ENCODE measurements at places on chromosomes 4 and X. TPM values are rescaled to one million over a fixed set of nuclear protein-coding genes. Genes with fewer than 3 reads are reported as not detected.

- no peaks in the 10 kb centered on the region for H3K36me3 ChIP-seq
- DNase-seq: no peak
- no peak overlapping the region for H3K4me3 ChIP-seq
- H3K27ac ChIP-seq: no peak overlapping the region
- peaks cover 2% of the 10 kb centered on the region for H3K27me3 ChIP-seq
These were observed 153.4 kb downstream of the PPARGC1A start for GRCh38 chr4:23736466-23736865.

- H3K4me3 ChIP-seq: no peak overlapping the region
- no peak overlapping the region for H3K27ac ChIP-seq
- no peaks in the 10 kb centered on the region for H3K36me3 ChIP-seq
- DNase-seq: no peak
- H3K4me1 ChIP-seq: peaks cover 8% of the 10 kb centered on the region
- no peaks in the 10 kb centered on the region for H3K27me3 ChIP-seq
These were observed 246.9 kb upstream of the PCDH7 start for GRCh38 chr4:30473225-30473624.

DNA sequence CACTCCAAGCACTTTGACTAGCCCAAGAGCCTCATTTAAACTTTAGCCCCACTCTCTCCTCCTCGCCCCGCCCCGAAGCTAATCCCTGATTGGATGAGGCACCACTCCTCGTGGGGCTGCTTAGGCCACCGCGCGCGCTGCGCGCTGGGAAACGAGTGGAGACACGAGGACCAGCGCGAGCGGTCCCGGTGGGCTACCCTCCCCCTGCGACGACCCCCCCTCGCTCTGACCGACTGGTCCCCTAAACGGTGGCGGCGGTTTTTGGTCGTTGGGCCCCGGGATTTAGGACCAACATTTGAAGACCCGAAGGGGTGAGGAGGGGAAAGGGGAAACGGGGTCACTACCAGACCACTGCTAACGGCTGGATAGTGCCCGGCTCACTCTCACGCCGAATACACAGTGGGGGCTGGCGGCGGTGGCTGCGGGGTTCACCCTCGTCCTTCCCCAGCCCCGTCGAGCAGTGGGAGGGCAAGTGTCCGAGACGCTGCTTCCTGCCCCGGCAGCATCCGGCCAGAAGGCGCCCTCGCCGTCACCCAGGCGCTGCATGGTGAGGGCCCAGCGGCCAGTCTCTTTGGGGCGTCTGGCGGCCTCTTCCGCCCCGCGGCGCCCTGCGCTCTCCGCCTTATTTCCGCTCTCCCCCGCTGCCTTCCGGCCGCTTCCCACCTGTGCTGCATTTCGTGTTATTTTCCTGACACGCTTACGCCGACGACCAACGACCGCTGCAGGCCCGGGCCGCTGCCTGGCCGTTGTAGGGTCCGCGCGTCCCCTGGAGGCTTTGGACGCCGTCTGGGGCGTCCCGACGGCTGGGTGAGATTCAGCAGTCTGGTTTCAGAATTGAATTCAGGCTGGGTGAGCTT, at the start of gene RBM46:
Gene RBM46, plus strand, starts transcription at position 147 of the 857 bp plus-strand sequence. CDS start 15,481 bp downstream, outside the sequence.
- no peak within 1 kb of the TSS for H3K4me3 ChIP-seq
- DNase-seq: no peak
- H3K4me1 ChIP-seq: no peaks in the 10 kb centered on the region
- H3K27me3 ChIP-seq: peaks cover 25% of the 10 kb centered on the region

GRCh38 chrX:35680940-35681346, 117.2 kb upstream of the MAGEB16 start:
- no peak overlapping the region for H3K27ac ChIP-seq
- no peak overlapping the region for H3K4me3 ChIP-seq
- H3K36me3 ChIP-seq: no peaks in the 10 kb centered on the region
- DNase-seq: no peak

GRCh38 chrX:71292669-71293365, 8.7 kb upstream of the ITGB1BP2 start:
- H3K4me3 ChIP-seq: no peak overlapping the region
- H3K27me3 ChIP-seq: no peaks in the 10 kb centered on the region
- DNase-seq: no peak
- H3K27ac ChIP-seq: peak overlapping the region; percentile 78
- peaks cover 30% of the 10 kb centered on the region for H3K36me3 ChIP-seq

GRCh38 chrX:19863212-19863856, 24.1 kb downstream of the SH3KBP1 start:
- no peak for DNase-seq
- H3K4me1 ChIP-seq: peaks cover 53% of the 10 kb centered on the region
- H3K36me3 ChIP-seq: no peaks in the 10 kb centered on the region
- H3K4me3 ChIP-seq: no peak overlapping the region

DNA sequence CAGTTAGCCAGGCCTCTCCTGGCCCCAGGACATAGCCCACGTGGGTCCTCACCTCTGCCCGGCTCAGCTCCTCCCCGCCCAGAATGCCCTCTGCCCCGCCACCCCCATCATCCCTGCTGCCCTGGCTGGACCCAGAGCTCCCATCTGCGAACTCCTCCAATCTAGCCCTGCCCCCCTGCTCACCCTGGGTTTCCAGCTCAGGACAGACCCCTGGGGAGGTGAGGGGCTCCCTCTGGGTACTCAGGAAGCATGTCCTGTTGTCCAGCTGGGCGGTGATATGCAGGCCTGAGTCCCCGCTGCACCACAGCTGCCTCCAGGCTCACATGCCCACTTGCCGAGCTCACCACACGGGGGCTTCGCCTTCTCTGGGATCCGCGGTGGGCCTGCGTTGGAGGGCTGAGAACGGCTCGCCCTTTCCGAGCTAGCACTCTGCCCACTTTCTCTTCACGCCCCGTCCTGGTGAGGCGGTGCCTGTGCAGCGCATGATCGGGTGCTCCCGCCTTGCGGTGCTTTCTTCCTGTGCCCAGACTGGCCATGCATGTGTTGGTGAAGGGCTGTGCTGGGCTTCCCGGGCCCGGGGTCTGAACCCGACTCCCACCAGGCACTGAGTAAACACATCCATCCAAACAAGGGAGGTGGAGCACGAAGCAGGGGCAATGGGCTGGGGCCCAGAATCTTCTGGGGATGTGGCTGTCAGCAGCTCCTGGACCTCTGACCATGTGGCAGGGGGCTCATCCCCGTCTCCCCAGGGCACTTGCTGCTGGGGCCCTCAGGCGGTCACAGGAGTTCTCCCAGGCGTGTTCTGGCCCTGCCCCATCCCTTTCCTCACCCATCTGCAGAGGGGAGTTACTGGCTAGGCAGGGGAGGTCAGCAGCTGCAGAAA, 74.3 kb downstream of the RGS12 start:
- DNase-seq: no peak
- no peaks in the 10 kb centered on the region for H3K27me3 ChIP-seq
- H3K4me3 ChIP-seq: no peak overlapping the region
- peaks cover 32% of the 10 kb centered on the region for H3K4me1 ChIP-seq
- no peaks in the 10 kb centered on the region for H3K36me3 ChIP-seq
- no peak overlapping the region for H3K27ac ChIP-seq

- no peak for DNase-seq
- no peak overlapping the region for H3K27ac ChIP-seq
- no peak overlapping the region for H3K4me3 ChIP-seq
- no peaks in the 10 kb centered on the region for H3K4me1 ChIP-seq
- H3K27me3 ChIP-seq: peaks cover 3% of the 10 kb centered on the region
These were observed 180.1 kb downstream of the DHX15 start for GRCh38 chr4:24404281-24404680.

DNA sequence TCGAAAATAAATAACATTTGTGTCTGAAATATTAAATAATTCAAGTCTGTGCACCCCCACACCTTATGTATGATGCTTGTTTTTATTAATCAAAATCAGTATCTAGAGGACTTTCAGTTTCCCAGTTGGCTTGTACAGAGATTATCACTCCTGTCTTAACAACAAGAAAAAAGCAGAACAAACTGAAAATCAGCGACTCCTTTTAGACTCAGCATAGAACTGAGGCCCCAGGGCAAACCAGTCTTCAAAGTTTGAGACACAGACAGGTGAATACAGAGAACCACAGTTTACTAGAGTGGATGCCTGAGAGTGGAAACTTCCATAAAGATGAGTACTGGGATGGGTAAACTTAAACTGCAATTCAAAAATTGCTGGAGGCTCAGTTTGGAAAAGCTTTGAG, 142.8 kb upstream of the KLF8 start:
- H3K36me3 ChIP-seq: no peaks in the 10 kb centered on the region
- no peak for DNase-seq
- H3K4me1 ChIP-seq: no peaks in the 10 kb centered on the region
- H3K4me3 ChIP-seq: no peak overlapping the region

GRCh38 chr4:139904406-139904805, 238.8 kb downstream of the MGST2 start:
- DNase-seq: no peak
- no peak overlapping the region for H3K4me3 ChIP-seq
- no peaks in the 10 kb centered on the region for H3K36me3 ChIP-seq
- H3K4me1 ChIP-seq: peaks cover 15% of the 10 kb centered on the region
- no peak overlapping the region for H3K27ac ChIP-seq

DNA sequence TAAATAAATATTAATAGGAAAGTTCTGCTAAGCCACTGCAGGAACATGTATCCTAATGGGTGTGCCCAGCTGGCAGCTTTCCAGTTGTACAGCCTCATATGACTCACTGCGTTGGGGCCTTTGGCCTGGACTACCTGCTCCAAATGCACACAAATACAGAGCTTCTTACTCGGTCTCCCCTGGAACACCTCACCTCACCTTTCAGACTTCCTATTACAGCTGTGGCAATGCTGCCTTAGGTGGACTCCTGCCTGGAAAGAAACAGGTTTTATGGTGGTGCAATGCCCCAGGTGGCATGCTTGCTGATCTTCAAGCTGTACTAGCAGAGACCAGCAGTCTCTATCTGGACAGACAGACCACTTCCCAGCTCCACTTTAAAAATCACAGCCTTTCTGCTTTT, 85.7 kb upstream of the EXOC1L start:
- H3K27me3 ChIP-seq: peaks cover 19% of the 10 kb centered on the region
- H3K4me3 ChIP-seq: no peak overlapping the region
- H3K36me3 ChIP-seq: no peaks in the 10 kb centered on the region
- H3K4me1 ChIP-seq: peaks cover 19% of the 10 kb centered on the region
- H3K27ac ChIP-seq: peak overlapping the region; percentile 22

DNA sequence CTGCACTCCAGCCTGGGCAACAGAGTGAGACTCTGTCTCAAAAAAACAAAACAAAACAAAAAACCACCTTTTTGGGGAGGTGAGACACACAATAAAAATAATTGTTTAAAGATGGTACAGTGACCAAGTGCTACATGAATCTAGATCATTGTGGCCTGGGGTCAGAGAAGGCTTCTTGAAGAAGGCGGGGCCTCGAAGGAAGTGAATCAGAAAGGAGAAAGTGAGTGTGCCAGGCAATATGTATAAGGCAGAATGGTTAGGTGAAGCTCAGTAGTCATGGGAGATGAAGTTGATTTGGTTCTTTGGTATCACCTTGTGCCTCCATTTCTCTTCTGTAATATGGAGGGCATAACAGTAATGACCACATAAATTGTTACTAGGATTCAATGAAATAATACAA, 58.9 kb downstream of the DOCK11 start:
- no peaks in the 10 kb centered on the region for H3K27me3 ChIP-seq
- H3K27ac ChIP-seq: no peak overlapping the region

DNA sequence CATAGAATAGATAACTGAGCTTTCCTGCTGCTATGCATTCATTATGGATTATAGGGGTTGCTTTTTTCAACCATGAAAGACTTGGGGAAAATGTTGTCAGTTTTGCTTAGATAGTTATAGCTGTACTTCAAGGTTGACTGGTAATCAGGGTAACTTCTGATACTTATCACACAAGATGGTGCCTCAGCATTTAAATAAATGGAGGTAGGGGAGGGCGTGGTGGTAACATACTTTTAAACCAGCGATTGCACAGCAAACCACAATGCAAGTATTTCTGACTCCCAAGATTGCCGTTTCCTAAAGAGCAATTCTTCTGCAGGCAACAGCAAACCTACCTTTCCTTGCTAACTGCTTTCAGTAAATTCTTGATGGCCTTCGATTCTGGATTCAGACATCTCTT, 1.3 kb downstream of the CXCL10 start:
- H3K36me3 ChIP-seq: no peaks in the 10 kb centered on the region
- no peak overlapping the region for H3K4me3 ChIP-seq
- no peak for DNase-seq
- no peaks in the 10 kb centered on the region for H3K4me1 ChIP-seq
- H3K27me3 ChIP-seq: peaks cover 36% of the 10 kb centered on the region

- no peak for DNase-seq
- H3K27ac ChIP-seq: no peak overlapping the region
- H3K4me1 ChIP-seq: peaks cover 20% of the 10 kb centered on the region
- H3K4me3 ChIP-seq: no peak overlapping the region
These were observed 20.6 kb downstream of the ATP10D start for GRCh38 chr4:47505666-47506065.

DNA sequence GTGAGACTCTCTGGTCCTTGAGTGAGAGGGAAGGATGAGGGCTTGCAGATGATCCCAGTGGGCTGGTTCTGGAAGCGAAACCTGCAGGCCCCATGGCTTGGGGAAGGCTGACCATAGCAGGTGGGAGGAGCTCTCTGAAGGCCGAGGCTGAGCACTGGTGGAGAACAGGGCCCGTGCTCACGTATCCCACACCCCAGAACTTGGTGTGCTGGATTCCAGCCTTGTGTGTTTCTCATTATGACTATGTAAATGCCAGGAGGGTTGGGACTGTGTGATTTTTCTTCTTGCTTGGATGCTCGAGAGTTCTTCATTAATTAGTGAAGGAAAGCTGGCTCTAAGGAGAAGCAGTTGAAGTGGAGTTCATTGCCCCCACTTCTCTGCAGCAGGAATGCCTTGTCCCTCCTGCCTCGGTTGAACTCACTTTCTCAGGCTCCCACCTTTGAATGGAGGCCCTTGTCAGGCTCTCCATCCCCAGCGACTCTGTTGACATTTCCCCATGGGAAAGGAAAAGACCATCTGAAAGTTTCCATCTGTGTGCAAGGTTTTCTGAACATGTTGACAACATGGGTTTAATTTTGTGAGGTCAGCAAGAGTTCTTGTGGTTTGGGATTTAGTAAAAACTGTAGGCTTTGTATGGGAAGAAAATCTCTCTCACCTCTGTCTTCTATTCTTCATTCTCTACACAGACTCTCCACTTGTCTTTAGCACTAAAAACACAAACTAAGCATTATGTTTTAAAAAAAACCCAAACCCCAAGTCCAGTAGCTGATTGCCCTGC, 57.7 kb downstream of the TBL1X start:
- no peak overlapping the region for H3K4me3 ChIP-seq
- H3K36me3 ChIP-seq: no peaks in the 10 kb centered on the region
- DNase-seq: no peak
- H3K4me1 ChIP-seq: peaks cover 32% of the 10 kb centered on the region
- no peak overlapping the region for H3K27ac ChIP-seq
- no peaks in the 10 kb centered on the region for H3K27me3 ChIP-seq

DNA sequence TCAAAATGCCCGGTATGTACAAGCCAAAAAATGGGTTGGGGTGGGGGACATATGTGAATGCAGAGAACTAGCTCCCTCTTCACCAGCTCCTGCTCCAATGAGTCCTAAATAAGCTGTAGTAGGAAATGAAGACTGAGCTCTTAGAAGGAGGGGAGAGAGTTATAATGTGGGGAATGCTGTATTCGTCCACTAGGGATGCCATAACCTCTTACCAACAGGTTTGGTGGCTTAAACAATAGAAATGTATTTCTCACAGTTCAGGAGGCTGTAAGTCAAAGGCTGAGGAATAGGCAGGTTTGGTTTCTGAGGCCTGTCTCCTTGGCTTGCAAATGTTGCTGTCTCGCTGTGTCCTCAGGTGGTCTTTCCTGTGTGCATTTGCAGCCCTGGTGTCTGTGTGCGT, 4.4 kb upstream of the INPP4B start:
- no peak overlapping the region for H3K27ac ChIP-seq
- peaks cover 6% of the 10 kb centered on the region for H3K27me3 ChIP-seq

The FAM114A1 gene
- total RNA-seq: 245 TPM

The BRS3 gene
- total RNA-seq: not detected

The GYPB gene
- not detected for total RNA-seq

The TMEM31 gene
- not detected for total RNA-seq

The NSUN7 gene
- 2.4 TPM for total RNA-seq

The PARM1 gene
- 1.0 TPM for total RNA-seq

The SMIM10 gene
- 4.7 TPM for total RNA-seq

The CT47B1 gene
- total RNA-seq: not detected

Data from chondrocyte (in vitro differentiated cells).